T follicular helper cell (primary cell): ENCODE measurements at places on chromosomes 7 and 10.

DNA sequence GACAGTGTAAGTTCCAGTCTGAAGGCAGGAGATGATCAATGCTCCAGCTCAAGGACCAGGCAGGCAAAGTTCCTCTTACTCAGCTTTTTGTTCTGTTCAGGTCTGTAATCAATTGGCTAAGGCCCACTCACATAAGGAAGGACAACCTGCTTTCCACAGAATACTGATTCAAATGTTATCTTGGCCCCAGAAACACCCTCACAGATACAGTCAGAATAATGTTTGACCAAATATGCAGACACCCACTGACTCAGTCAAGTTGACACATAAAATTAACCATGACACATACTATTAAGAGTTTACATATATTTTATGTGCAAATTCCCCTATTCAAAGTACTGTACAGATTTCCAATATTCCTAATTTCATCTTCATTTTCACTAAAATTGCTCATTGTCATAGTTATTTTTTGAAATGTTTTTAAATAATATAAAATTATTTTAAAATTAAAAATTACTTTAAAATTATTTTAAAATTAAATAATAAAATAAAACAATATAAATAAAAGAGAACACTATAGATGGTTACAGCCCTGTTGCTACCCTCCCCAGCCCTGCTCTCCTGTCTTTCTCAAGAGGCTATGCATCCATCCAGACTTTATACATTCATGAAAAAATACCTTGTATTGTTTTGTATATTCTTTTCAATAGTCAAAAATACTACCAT is 59.4 kb downstream of the RAB11FIP2 start:
- no peak for DNase-seq

DNA sequence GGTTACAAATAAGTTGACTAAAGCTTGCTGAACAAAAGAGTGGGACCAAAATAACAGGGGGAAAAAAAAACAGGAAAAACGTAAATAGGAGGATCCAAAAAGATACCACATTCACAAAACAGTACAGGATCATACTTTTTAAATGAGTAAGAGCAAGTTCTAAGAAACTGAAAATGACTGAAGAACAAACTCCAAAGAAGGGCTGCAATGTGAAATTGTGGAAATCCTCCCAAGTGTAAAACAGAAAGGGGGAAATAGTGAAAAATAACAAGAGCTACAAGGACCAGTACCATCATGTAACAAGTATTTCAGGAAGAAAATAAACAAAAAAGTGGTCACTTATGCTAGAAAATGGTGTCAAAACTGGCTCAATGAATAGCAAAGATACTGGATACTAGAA is 46.3 kb downstream of the PDSS1 start:
- DNase-seq = no peak

DNA sequence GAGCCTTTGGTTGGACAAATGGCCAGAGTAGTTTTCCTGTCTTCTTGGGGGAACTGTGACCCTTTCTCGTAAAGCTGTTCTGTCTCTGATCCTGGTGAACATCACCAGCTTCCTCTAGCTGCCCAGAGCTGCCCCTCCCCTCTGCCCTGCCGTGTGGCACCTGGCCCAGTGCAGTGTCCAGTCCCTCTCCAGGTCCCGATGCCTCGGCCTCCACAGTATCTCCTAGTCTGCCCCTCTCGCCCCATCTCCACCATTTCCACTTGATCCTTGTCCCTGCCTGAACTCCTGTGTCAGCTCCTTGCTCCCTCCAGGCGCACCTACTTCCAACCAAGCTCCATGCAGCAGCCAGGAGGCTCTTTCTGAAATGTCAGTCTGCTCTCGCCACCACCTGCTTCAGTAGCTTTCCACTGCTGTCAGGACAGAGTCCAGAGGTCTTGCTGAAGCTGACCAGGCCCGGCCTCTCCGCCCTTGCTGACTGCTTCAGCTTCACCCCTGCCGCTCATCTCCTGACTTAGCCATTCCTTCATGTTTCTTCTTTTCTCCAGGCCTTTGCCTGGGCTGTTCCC is 133.6 kb downstream of the GRK5 start:
- DNase-seq = no peak

- no peak for DNase-seq
Observed at GRCh38 chr10:3137958-3138726, 34.4 kb downstream of the PITRM1 start.

DNA sequence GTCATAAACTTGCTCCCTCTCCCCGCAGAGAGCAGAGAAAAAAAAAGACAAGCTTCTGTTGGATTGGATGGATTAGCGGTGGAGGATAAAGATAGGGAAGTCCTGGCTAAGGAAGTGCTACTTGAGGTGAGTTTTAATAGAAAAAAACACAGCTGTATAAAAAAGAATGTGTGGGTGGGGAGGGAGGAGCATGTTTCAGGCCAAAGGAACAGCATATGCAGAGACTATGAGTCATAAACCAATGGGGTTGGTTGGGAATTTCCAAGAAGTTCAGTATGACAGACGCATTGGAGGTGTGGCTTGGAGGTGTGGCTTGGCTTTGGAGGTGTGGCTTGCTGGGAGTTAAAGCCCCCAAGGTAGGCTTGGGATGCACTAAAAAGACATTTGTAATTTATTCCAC is 103.0 kb upstream of the LSM8 start:
- no peak for DNase-seq

DNA sequence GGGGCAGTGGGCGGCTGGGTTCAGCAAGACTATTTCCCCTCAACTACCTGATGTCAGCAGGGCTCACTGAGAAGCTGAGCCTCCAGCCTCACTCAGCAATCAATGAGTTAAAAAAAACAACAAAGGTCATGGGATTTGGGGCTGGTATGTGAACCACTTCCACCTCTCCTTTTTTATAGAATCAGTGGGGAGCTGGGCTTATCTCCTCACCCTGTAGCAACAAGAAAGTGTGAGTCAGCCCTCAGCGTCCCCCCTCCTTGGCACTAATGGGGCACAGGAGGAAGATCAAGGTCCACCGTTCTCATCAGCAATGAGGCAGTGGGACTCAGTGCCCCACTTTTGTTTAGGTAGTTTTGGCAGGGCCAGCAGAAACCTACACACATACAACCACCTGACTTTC is 823.5 kb upstream of the POM121L12 start:
- no peak for DNase-seq

DNA sequence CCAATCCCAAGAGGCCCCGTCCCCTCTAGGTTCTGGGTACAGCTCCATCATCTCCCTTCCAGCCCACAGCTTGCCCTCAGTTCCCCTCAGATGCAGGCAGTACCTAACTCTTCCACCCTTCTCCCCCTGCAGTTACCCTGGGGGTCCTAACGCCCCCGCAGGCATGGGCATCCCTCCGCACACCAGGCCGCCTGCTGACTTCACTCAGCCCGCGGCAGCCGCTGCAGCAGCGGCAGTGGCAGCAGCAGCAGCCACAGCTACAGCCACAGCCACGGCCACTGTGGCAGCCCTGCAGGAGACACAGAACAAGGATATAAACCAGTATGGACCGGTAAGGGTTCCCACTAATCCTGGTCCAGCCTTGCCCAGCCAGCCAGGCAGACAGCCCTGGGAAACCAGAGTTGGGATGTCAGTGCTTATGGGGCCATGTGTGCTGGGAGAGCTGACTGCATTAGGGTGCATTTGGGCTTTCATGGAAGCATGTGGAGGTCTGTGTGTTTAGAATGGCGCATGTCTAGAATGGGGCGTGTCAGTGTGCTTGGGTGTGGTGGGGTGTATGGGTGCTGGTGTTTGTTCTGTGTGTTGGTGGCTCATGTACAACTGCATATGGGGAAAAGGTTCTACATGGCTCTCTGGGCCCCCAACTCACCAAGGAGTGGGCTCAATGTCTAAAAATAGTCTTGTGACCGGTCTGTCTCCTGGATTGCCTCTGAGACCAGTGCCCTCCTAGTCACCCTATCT is 55.1 kb upstream of the PPIF start:
- no peak for DNase-seq

GRCh38 chr7:95318501-95319100 is 5.7 kb downstream of the PON1 start:
- no peak for DNase-seq

DNA sequence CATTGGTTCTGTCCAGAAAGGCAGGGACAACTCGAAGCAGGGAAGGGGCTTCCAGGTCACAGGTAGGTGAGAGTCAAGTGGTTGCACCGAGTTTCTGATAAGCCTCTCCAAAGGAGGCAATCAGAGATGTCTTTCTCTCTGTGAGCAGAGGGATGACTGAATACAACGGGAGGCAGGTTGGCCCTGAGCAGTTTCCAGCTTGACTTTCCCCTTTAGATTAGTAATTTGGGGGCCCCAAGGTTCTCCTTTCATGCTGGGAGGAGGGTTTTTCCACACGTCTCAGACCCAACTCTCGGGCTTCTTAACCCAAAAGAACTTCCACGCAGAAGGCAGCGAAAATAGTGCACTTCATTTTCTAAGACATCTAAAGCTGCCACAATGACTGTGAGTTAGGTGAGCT is 189.6 kb downstream of the MGMT start:
- no peak for DNase-seq

DNA sequence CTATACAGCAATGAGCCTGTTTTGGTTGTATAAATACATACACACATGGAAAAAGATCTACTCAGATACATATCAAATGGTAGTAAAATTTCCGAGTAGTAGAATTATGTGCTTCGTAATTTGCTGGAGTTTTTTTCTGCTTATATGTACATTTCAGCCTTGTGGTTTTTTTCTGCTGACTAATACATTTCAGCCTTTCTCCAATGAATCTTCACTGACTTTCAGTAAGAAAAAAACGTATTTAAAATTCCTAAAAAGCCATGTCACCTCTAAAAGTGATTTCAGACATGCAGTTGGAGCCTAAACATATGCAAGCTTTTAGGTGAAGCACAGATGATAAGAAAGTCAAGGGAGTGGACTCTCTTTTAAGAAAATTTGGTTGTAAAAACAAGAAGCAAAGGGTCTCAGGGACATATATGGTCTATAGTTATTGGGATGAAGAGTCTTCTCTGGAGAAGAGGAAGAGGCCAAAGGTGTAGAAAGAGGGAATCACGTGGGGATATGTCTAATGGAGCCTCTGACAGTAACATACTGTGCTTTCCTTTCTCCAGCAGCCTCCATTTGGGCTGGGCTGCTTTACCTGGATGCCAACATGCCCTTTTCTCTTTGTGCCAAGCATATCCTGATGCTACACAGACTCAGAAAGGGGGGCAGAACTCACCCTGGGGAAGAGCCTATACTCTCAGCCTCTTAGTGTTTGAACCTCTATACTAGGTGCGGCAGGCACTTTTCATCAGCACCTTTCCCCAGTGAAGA is 2.4 kb downstream of the AMPH start:
- no peak for DNase-seq

- no peak for DNase-seq
Observed at GRCh38 chr10:12819071-12819470, 182.4 kb downstream of the CCDC3 start.

DNA sequence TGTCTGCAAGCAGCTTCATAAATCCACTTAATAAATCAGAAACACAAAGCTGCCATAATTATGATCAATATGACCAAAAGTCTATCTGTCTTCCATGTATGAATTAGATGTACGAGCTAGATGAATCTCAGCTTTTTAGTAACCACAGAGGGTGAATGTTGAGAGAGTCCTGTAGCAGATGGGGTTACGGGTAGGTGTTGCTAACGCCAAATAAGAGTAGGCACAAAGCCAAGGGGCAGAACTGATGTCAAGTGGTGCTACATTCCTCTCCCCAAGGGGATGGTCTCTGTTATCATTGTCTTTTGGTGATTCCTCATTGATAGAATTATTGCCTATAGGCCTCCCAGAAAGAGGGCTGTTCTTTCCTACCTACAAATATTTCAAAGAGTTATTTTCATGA is 257.8 kb downstream of the PCLO start:
- DNase-seq = no peak

- no peak for DNase-seq
Observed at GRCh38 chr10:13823096-13823708, 236.4 kb downstream of the PRPF18 start.

DNA sequence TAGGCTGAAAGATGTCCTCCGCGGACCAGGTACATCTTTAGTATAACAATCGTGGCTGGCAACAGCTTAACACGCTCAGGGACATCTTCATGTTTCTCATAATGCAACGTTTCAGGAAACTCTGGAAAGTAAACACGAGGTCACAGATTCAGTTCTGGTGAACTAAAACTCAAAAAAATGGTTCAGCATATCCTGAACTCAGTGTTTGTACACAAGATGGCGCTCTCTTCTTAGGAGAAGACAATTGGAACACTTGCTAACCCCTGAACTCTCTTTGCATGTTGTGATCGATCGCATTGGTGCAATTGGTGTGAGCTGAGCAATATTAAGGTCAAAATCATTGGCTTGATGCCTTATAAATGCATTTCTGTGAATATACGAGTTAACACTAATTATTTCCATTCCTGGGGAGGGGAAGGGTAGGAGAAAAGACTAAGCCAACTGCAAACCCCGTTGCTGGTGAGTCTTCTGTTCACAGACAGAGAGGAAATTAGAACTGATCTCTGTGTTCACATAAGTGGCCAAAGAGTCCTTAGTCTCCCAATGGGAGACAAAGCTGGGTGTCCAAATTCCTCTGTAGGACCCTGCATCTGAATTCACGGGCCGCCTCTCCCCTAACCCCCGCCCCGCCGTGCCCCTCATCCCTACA is 52.6 kb upstream of the FAM180A start:
- peak; percentile 4 for DNase-seq

GRCh38 chr10:131144196-131144595 is 167.3 kb downstream of the TCERG1L start:
- DNase-seq = no peak

DNA sequence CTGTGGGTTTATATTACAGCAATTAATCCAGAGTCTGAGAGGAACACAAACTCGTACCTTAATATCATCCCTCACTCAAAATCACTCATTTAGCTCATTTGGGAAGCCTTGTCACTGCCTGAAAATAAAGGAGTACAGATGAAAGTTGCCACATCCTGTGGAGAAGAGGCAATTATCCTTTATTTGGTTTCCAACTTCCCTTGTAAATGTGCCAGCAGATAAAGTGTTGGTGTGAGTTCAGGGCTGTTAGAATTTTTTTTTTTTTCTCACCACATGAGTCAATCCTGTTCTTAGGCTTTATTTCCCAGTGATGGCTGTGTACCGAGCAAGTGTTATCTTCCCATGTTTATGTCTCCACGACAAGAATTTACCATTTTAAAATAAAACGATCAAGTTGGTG is 99.0 kb upstream of the SMIM30 start:
- no peak for DNase-seq

GRCh38 chr10:50585921-50586739 is 37.6 kb downstream of the SGMS1 start:
- DNase-seq = no peak

GRCh38 chr10:27536437-27536836 is 32.3 kb downstream of the RAB18 start:
- DNase-seq = no peak

- no peak for DNase-seq
Observed at GRCh38 chr7:28405662-28406061, 6.7 kb upstream of the CREB5 start.

DNA sequence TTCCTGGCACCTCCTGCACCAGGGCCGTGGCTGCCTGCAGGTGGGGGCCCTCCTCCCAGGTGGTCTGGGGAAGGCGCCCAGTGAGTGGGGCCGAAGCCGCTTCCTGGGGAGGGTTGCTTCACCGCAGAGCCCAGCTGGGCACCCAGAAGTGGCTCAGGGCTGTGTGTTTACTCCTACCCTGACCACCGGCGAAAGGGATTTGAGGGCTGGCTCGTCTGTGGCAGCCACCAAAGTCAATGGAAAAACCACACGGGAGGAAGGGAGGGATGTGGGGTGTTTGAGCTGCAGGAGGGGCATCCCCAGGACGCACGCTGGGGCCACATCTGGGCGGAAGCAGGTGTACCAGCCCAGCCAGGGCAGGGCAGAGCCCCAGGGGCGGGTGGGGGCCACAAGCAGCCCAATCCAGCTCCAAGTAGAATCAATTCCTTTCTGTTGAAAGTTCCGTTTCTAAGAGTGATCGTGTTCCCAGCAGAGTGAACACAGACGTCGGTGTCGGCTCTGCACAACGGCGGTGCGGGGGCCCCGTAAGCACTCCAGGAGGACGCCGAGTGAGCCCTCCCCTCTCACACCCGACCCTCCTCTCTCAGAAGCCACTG is 69.9 kb downstream of the FOXL3 start:
- DNase-seq = no peak
